Activated CD8-positive, alpha-beta memory T cell treated with anti-CD3 and anti-CD28 coated beads for 1 hour (primary cell): ENCODE measurements at places on chromosomes 13 and 19.

- DNase-seq, result no peak
These were observed 563 bp downstream of the ZNF43 start for GRCh38 chr19:21835429-21835809.

DNA sequence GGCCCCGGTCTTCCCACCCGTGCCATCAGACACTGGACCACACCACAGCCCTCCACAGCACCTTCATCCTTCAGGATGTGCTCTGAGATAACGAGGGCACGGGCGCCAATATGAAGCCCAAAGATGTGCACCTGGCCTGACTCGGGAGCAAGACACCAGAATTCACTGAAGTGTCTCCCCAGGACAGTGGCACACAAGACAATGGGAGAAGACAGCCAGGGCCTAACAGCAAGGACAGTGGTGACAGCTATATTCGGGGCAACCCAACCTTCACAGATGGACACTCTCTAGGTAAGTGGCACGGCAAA is 7.2 kb downstream of the DDX39A start:
- DNase-seq, result no peak

GRCh38 chr19:42335374-42335936 is 10.0 kb downstream of the MEGF8 start:
- DNase-seq, result no peak

DNA sequence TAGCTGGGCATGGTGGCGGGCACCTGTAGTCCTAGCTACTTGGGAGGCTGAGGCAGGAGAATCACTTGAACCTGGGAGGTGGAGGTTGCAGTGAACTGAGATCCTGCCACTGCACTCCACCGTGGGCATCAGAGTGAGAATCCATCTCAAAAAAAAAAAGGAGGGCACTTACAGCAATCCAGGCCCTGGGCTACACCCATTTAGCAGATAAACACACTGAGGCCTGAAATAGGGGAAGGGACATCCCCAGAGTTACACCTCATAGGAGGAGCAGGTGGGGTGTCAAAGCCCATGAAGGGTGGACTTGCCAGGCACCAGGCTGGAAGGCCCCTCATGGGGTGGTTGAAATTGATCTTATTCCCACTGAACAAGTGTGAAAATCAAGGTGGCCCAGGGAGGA is 13.9 kb upstream of the PLAUR start:
- no peak for DNase-seq

- no peak for DNase-seq
These were observed 17.6 kb upstream of the SPATA13 start for GRCh38 chr13:24142886-24143285.

DNA sequence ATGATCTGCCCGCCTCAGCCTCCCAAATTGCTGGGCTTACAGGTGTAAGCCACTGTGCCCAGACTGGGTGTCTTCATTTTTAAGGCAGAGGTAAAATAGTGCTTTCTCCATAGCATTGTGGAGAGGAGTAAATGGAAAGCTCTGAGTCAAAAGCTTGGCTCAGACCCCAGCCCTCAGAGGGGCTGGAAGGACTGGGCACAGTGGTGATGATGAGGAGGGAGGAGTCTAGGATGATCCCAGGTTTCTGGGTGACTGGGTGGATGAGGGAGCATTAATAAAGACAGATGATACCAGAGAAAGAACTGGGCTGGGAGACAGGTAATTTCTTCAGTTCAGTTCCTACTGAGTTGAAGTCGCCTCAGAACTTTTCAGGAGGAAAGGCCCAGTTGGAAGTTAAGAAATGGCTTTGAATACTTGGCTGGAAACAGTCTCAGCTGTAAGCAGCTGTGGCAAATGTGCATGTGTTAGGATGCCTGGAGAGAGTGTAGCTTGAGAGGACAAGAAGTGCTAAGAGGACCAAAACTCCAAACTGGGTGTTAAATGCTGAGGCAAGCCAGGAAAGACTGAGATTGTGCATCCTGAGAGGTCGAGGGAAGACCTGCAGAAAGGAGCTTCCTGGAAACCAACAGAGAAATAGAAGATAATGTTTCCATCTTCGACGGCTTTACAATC is 37.1 kb upstream of the MEDAG start:
- DNase-seq, result no peak

GRCh38 chr19:2053601-2054389 is 2.8 kb upstream of the MKNK2 start:
- no peak for DNase-seq

DNA sequence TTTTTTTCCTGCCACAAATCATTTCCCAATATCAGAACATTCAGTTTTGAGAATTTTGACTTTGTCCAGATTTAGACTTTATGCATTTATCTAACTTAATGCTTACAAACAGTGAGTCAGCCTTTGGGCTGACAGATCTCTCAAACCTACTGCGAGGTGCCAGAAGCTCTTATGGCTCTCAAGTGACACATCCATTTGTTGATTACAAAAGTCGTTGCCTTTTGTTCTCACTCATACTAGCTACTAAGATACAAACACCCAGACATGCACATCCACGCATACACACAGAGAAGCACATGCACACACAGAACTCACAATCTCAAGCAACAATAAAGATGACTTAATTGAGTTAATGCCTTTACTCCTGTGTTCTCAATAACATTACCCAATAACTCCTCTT is 1147.5 kb downstream of the DIAPH3 start:
- DNase-seq, result no peak

DNA sequence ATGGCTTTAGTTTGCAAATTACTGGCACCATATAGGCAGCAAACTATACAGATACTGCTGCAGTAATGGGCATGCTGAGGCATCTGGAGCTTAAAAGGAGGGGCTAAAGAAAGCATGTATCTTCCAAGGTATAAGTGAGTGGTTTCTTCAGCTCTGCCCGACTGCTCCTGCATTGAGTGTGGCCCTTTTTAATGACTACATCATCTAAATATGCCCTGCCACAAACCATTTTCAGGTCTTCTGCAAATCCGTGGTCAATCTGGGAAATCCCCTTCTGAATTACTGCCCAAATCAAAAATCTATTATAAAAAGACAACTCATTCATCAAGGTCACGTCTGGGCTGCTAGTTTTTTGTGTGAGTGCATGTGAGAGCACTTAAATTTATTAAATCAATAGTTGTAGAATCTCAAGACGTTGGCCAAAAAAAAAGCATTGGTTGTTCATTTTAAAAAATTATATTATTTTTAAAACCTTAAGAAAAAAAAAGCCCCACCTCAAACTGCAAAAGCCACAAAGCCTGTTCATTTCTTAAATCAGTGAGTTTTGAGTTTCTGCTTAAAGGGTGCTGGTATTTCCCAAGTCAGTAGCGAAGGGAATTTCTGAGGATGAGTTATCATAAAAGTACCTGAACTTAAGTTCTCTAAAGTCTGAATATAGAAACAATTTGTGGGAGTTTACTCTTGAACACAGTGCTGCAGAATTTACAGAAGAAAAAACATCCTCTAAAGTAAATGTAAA is 16.3 kb downstream of the LCP1 start:
- no peak for DNase-seq

DNA sequence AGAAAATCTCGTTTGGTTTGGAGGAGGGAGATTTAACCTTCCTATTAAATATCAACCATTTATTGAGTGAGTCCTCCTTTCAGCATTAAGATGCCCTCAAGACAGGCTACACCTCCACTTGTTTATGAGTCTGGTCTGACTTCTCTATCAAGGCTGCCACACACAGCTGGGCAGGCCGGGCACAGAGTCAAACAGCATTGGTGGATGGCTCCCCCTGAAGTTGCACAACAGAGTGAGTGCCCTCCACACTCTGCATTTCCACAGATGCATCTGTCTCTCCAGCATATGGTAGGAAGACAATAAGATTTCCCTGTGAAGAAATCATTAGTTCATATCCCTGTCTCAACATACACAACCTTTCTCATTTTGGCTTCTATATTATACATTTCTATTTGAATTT is 31.4 kb downstream of the PHF11 start:
- DNase-seq, result no peak

DNA sequence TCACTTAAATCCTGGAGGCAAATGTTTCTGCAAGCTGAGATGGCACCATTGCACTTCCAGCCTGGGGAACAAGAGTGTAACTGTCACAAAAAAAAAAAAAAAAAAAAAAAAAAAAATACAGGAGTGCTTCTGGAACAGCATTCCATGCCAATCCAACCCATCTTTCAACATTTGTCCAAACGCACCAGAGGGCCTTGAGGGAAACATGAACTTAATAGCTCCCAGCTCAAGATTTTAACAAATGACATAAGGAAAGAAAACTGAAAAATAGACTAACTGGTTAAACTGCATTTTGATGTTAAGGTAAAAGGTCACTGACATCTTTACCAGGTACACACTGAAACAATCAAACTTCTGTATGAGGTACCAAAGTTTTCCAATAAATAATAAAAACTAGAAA is 47.7 kb upstream of the ZNF83 start:
- DNase-seq, result no peak
